ENCODE measurements at places on chromosomes 6 and 20. TPM values are rescaled to one million over a fixed set of nuclear protein-coding genes. Genes with fewer than 3 reads are reported as not detected.

GSTA1 gene
- 0.57 TPM for total RNA-seq

- no peak for DNase-seq
- H3K27ac ChIP-seq: no peak overlapping the region
- H3K36me3 ChIP-seq: no peaks in the 10 kb centered on the region
Measured at GRCh38 chr6:16243055-16243454, 4.7 kb downstream of the GMPR start.

DNA sequence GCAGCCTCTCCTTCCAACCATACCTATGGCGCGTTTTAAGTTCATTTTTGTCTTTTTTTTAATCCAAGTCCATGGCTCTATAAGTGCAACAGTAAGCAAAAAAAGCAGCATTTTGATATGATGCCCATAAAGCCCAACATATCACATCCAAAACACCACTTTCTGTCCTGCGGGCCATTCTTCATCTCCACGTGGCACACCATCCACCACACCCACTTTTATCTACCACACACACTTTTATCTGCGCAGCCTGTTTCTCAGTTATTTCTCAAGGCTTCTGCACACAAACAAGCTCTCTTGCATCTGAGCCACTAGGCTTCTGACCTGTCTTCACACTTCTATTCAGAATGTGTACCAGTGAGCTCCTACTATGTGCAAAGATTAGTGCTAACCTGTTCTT is 5.3 kb downstream of the GCLC start:
- no peak for DNase-seq
- H3K36me3 ChIP-seq: no peaks in the 10 kb centered on the region
- no peaks in the 10 kb centered on the region for H3K27me3 ChIP-seq
- no peak overlapping the region for H3K27ac ChIP-seq
- no peak overlapping the region for H3K4me3 ChIP-seq

- DNase-seq: no peak
- no peak overlapping the region for H3K27ac ChIP-seq
- no peaks in the 10 kb centered on the region for H3K4me1 ChIP-seq
- H3K36me3 ChIP-seq: no peaks in the 10 kb centered on the region
Measured at GRCh38 chr20:49420811-49421295, 61.6 kb downstream of the KCNB1 start.

DNA sequence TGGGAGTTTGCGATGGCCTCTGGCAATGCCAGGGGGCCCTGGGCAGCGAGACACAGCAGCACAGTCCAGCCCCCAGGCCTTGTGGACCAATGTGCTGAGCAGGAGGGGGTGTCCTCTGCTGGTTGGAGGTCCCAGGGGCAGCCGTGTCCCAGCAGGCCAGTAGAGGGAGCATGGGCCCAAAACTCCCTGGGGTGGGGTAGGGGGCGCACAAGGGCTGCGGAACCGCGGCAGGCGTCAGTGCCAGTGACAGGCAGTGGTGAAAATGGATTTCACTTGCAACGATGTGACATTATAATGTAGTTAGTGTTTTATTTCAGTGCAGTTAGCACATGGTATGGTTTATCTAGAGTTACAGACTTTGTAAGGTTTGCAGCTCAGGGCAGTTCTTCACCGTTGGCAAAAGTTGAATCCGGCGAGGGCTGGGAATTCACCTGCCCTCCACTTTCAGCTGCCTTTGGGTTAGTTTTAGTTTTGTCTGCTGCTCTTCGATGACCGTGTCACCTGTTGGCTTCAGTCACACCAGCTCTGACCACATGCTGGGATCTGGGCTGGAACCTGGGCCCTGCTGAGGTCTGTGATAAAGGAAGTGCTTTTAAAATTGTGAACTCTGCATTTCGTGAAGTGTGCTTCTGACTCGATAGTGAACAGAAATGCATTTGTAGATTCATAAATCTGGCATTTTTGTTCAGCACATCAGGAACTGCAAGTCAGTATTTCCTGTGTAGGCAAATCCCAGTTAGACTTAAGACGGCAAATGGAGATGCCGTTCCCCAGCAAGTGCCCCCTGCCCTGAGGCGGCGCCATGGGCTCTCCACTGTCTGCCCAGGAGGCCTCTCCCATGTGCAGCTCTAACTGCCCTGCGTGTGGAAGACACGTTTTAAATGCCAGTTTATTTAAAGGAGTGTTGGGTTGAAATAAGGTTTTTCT is 46.8 kb downstream of the PYGB start:
- H3K4me3 ChIP-seq: no peak overlapping the region
- peak overlapping the region; percentile 57 for H3K27ac ChIP-seq
- H3K27me3 ChIP-seq: no peaks in the 10 kb centered on the region
- 0 out of 2 replicates have a peak, but pooled peaks cover 6% of the 10 kb centered on the region for H3K36me3 ChIP-seq
- H3K4me1 ChIP-seq: peaks cover 15% of the 10 kb centered on the region
- DNase-seq: peak; percentile 35

DNA sequence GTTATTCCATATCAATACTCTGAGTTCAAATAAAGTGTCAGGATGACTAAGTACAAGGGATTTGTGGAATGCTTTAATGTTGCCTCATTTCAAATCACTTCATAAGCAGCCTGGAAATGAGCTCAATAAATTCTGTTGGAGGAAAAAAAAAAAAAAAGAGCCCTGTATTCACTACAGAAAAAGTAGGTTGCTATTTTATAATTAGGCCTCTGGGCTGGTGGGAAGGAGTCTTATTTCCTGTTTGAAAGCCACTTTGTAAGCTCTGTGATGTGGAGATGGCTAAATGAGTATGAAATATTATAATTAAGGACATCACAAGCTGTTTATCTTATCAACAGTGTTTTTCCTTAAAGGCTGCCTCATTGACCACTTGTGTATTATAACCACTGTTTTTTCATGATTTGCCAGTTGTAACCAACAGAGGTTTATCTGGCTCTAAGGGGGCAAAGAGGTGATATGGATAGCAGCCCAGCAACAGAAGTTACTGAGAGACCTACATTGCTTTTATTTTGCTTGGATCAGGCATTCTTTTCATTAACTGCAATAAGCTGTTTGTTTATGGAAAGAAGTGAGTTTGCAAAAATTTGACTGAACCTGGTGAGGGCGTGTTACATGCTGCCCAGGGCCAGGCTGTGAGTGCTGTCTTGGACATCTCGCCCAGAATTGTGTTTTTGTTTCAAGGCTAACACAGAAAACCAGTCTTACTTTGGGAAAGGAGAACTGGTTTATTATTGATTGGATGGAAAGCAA is 563.3 kb upstream of the MAP3K7 start:
- H3K4me1 ChIP-seq: no peaks in the 10 kb centered on the region
- DNase-seq: no peak
- no peaks in the 10 kb centered on the region for H3K36me3 ChIP-seq

UQCC2 gene
- total RNA-seq: 95.1 TPM

ANKEF1 gene
- total RNA-seq: 15.8 TPM

GRCh38 chr6:5979650-5980420 is 26.9 kb downstream of the NRN1 start:
- no peak overlapping the region for H3K27ac ChIP-seq
- no peaks in the 10 kb centered on the region for H3K4me1 ChIP-seq
- no peaks in the 10 kb centered on the region for H3K36me3 ChIP-seq
- DNase-seq: no peak

- H3K36me3 ChIP-seq: no peaks in the 10 kb centered on the region
- no peak for DNase-seq
- H3K4me1 ChIP-seq: no peaks in the 10 kb centered on the region
- no peak overlapping the region for H3K27ac ChIP-seq
Measured at GRCh38 chr6:13012296-13012695, 295.7 kb downstream of the PHACTR1 start.

RAET1G gene
- 0.37 TPM for total RNA-seq

SNTA1 gene
- total RNA-seq: 14.6 TPM

DNA sequence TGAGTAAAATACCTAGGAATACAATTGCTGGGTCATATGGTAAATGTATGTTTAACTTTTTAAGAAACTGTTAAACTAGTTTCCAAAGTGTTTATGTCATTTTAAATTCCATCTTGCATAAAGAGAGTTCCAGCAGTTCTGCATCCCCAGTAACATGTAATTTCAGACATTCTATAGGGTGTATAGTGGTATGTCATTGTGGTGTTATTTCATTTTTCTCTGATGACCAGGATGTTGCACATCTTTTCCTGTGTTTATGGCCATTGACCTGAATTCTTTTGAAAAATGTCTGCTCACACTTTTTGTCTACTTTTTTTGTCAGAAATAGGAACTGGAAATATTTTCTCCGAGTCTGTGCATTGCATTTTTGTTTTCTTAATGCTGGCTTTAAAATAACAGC is 128.9 kb downstream of the TMEM200A start:
- no peak for DNase-seq
- H3K4me3 ChIP-seq: no peak overlapping the region
- H3K36me3 ChIP-seq: no peaks in the 10 kb centered on the region
- no peak overlapping the region for H3K27ac ChIP-seq
- H3K27me3 ChIP-seq: no peaks in the 10 kb centered on the region

DNA sequence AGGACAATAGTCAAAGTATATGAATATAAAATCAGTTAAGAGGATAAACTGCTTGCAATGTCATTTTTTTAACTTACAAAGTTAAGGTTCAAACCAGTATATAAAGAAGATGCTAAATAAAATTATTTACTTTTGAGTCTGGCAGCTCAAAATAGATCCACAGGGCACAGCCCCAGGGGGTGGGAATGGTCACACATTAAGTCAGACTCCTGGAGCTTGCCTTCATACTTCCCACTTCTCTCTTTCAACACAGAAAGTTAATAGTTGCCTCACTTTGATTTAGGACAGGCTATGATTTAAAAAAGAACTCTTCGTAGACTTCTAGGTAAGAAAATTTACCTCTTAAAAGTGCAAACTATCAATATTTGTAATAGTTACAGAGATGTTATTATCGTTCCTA is 158.3 kb upstream of the RUNX2 start:
- H3K27me3 ChIP-seq: no peaks in the 10 kb centered on the region
- no peak overlapping the region for H3K4me3 ChIP-seq
- no peak overlapping the region for H3K27ac ChIP-seq
- H3K4me1 ChIP-seq: peaks cover 2% of the 10 kb centered on the region

Measured in HCT116 (cell line).